NCI-H774 (cell line): ENCODE measurements at places on chromosomes 1 and 21.

DNA sequence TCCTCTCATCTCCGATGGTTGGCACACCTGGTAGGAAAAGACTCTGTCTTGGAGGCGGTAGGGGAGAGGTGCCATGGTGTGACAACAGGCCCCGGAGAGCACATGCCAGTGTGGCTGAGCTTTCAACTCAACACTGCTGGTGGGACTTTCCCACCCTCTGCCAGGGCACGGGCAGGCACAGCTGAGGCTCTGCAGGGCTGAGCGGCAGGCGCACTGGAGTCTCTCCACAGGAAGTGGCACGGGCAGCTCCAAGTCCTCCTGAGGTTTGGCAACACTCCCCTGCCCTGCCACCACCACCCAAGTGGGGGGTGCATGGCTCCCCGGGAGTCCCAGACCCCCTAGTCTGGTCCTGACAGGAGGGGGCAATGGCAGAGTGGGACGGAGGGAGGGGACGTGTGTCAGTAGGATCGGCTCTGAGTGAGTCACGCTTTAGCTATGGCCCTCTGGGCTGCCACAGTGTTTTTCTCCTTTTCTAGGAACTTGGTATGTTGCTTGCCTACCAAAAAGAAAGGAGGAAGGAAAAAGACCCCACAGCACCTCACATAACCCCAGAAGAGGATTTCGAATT is 27.3 kb upstream of the EVA1B start:
- no peak for DNase-seq

GRCh38 chr1:88774151-88774556 is 90.1 kb downstream of the PKN2 start:
- no peak for DNase-seq

GRCh38 chr1:164433818-164434170 is 125.2 kb upstream of the PBX1 start:
- DNase-seq, result no peak

DNA sequence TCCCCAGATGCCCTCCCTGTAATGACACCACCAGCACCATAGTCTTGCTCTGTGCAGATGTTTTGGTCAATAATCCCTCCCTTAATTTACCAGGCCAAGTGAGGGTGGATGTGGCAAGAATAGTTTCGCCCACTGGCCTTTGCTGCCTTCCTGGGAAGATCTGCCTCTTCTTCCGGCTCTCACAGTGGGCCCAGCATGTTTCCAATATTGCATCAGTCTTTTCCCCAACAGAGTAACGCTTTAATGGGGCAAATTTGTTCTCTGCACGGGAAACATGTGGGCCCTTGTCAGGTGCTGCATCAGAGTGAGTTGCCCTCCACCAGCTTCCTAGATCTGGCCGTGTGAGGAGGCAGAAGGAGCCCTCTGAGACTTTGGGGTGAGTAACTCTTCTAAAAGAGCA is 12.0 kb upstream of the ALX3 start:
- no peak for DNase-seq

DNA sequence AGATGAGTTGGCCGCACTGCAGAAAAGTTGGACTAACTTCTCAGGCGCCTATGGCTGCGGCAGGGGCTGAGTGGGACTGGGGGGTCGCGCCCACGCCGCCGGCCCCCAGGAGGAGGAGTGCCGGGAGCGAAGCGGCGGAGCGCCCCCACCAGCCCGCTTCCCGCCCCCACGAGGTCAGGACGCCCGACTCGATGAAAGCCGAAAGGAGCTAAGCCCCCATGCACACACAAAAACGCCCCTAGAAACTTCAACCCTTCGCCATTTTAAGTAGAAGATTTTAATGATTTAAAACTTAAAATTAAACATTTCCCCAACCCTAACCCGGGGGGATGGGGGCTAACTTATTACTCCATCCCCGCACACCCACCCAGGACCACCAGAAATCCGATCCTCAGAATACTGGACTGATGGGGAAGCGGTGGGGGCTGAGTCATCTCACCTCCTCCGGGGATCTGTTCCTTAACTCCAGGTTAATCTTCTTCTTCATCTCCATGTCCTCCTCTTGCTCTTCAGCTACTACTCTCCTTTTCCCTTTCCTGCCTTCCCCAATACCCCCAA is 539 bp downstream of the ANP32E start:
- no peak for DNase-seq

GRCh38 chr1:228986093-228986904 is 251.0 kb downstream of the RHOU start:
- peak; percentile 21 for DNase-seq

GRCh38 chr21:31928656-31929055 is 55.8 kb downstream of the HUNK start:
- DNase-seq, result no peak

- DNase-seq, result no peak
These were observed 11.2 kb upstream of the TRIM33 start for GRCh38 chr1:114522264-114522575.

- no peak for DNase-seq
These were observed 27.4 kb downstream of the SNRPE start for GRCh38 chr1:203888807-203889251.

- DNase-seq, result no peak
These were observed 87.6 kb upstream of the DUSP10 start for GRCh38 chr1:221829327-221830015.
